ENCODE measurements at places on chromosomes 2 and 18.

DNA sequence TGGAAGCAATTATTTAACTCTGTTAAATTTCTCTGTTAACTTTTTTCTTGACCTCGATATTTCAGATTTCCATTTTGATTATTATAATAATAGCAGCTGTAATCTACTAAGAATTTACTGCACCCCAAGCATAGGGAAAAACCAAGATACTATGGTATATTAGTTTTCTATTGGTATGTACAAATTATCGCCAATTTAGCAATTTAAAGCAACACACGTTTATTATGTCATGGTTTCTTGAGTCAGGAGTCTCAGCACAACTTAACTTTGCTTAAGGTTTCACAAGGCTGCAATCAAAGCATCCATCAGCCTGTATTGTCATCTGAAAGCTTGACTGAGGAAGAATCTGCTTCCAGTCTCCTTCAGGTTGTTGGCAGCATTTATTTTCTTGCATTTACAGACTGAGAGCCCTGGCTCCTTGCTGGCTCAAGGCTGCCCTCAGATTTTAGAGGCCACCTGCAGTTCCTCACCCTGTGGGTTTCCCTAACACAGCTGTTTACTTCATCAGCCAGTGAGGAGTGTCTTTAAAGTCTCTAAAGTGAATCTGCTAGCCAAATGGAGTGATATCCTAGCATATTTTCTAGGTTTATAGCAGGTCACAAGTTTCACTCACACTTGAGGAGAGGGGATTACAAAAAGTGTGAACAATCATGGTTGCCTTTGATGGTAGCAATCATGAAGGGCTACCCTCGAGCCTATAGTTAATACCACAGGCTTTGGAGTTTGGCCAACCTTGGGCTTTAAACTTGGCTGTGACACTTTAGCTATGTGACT, 4.4 kb upstream of the VPS54 start:
- no peak for DNase-seq

GRCh38 chr2:217864963-217865772, 137.6 kb downstream of the TNS1 start:
- DNase-seq: no peak

DNA sequence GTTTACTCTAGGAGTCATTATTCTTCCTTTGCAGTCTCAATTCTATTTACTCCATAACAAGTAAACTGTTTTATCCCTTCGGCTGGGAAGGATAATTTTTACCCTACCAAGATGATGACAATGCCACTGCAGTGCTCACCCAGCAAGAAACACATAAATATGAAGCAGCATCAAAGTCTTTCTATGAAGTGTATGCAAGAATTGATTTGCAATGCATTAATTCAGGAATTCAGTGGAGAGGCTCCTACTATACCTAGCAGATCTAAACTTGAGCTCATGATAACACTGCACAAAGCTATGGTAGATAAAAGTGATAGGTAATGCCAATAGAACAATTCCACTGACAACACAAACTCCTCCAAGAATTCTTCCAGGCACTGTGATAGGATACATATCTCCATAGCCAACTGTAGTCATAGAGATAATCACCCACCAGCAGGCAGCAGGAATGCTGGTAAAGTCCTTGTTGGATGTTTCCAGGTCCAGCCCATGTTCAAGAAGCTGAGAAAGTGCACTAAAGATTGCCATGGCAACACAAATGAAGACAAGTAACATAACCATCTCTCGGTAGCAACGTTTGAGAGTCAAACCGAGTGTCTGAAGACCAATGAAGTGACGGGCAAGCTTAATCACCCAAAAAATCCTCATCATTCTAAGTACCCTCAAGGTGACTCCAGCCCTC, 49.9 kb downstream of the KCNG3 start:
- DNase-seq: no peak

GRCh38 chr2:7028846-7029245, 111.6 kb downstream of the RNF144A start:
- no peak for DNase-seq

GRCh38 chr2:17416884-17417391, 101.3 kb downstream of the RAD51AP2 start:
- no peak for DNase-seq

- no peak for DNase-seq
These were observed 255.0 kb upstream of the EPAS1 start for GRCh38 chr2:46042207-46042637.

DNA sequence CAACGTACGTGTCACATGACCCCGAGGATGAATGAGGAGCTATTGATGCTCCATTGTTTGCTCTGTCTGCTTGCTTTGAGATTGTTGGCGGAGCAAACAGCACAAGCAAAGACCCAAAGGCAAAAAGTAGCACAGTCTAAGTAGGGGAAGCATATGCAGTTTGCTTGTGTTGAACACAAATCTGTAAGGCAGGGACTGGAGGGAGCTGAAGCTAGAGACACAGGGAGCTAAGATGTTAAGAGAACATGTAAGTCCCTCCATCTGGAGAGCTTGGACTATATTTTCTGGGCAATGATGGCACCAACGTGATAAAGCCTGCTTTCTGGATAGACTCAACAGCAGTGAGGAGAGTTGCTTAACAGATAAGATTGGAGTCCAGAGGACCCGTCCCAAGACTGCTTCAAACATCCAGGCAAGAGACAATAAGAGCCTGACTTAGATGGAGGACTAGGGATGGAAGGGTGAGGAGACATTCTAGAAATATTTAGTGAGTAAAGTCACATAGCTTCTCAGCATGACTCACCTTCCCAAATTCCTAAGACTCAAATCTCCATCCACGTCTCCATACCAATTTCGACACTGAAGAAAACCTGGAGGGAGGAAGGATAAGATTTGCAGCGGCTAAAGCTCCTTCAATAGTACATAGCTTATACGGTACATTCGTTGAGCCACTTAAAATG, 88.1 kb upstream of the KLF7 start:
- DNase-seq: no peak

DNA sequence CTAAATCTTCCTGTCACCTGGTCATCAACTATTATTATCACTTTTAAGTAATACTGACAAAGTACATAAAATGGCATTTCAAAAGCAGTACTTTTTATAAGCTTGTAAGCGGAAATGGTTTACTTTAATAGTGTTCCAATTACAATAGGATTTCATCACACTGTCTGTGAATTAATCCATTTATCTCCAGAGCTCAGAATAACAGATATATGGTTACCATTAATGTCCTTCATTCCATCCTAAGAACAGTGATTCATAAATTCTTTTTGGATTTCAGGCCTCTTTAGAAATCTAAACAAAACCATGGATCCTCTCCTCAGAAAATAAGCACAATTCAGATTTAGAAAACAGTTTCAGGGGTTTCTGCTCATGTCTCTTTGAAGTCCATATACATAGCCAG, 68.4 kb downstream of the PID1 start:
- no peak for DNase-seq

DNA sequence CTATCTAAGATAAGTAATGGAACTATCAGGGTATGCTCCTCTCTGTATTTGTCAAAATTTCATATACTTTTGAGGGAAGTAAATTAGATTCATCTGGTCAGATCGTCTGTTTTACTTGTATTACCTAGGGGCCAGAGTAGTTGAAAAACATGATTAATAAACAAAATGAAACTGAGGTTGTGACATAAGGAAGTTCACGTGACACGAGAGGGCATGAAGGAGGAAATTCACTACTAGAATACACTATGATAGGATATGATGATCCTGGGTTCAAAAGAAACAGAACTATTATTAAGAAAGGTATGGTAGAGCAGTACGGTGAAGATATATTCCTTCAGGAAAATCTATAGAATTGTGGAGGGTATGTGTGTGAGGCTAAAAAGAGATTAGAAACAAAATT, 58.4 kb upstream of the SPAG16 start:
- no peak for DNase-seq

DNA sequence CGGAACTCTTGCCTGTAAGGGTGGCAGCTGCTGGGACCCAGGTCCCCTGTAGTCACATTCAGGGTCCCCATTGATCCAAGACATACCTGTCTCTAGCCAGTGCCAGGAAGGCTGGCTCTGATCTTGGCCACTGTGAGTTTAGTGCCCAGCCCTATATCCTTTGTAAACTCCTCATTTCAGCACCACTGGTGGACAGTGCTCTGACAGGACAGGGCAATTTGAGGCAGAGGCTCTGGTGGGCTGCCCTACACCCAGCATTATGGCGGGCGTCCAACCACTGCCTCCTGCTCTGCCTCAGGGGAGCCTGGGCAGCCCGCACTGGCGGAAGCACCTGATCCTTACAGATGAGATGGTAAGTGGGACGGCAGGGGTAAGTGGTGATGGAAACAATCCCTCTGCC, 55.2 kb upstream of the MGAT4A start:
- no peak for DNase-seq

- no peak for DNase-seq
These were observed 18.8 kb downstream of the ZNF385B start for GRCh38 chr2:179842498-179843153.

DNA sequence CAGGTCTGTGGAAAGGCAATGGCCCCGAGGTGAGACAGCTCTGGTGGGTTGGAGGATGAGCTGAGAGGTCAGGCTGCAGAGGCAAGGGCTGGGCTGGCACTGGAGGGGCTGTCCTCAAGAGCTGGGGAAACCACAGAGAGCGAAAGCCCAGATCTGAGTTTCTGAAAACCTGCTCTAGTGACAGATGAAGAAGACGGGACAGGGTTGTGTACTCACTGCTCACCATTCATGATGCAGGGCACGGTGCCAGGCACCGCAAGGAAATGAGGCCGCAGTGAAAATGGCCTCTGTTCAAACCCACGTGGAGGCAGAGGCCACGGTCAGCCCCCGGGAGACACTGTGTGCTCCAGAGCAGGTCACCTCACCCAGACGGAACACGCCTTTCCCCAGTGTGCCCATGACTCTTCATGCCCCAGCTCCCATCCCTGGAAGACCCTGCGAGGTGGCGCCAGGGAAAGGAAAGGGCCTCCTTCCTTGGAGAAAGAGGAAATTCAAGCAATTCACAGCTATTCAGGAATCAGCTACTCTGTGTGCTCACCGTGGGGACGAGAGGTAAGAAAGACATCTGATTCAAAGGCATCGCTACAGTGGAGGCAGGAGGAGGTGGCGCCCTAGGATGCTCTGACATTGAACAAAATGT, 24.3 kb upstream of the ID2 start:
- no peak for DNase-seq

GRCh38 chr2:29013057-29013780, 32.1 kb downstream of the TOGARAM2 start:
- DNase-seq: no peak

DNA sequence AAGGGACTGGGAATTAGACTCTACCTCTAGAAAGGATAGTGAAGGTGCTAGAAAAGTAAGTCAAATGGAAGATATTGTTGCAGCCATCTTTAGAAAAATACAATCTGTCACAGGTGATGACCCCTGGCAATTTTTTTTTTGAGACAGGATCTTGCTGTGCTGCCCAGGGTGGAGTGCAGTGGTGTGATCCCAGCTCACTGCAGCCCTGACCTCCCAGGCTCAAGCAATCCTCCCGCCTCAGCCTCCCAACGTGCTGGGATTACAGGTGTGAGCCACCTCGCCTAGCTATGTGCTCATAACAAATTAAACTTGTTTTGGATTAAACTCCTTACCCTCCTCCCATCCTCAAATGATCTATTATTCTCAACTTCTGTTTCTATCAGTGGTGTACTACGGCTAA, 3.8 kb upstream of the GIGYF2 start:
- DNase-seq: no peak

DNA sequence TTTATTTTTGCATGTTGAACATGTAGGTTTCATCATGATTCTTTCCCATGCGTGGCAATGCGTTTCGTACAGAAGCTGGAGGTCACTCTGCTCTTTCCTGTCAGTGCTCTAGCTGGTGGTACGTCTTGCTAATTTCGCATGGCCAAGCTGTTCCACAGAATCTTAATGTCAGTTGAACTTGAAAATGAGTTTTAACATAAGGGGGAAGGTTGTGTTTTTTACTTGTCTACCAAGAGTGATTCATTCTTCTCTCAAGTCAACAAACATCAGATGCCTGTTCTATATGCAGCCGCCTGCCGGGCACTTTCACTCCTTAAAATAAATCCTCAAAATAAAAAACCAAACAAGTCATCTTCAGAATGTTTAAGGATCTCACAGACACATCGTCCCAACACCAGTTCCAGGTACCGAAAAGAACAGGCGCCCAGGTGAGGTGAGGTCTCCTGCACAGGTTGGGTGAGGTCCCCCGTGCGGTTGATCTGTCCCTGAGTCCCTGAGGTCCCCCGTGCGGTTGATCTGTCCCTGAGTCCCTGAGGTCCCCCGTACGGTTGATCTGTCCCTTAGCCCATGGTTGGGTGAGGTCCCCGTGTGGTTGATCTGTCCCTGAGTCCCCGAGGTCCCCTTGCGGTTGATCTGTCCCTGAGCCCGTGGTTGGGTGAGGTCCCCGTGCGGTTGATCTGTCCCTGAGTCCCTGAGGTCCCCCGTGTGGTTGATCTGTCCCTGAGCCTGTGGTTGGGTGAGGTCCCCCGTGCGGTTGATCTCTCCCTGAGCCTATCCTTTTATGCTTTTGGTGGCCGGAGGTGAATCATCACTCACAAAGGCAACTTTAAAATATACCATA, 57.0 kb upstream of the KCNG2 start:
- no peak for DNase-seq

DNA sequence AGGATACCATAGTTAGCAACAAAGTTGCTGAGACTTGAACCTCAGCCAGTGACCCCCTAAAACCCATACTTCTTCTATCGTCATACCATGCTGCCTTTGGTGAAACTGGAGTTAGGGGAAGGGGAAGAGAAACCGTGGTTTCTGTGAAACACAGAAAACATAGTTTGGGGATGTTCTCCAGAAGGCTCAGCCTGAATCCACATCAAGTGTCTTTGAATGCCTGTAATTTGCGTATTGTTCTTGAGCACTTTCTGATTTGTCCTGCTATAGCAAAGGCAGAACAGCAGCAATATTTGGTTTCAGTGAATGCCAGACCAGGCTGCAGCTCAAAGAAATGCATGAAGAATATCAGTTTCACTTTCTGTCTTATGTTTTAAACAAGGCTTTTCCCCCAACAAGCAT, 258.7 kb downstream of the TTC32 start:
- no peak for DNase-seq

DNA sequence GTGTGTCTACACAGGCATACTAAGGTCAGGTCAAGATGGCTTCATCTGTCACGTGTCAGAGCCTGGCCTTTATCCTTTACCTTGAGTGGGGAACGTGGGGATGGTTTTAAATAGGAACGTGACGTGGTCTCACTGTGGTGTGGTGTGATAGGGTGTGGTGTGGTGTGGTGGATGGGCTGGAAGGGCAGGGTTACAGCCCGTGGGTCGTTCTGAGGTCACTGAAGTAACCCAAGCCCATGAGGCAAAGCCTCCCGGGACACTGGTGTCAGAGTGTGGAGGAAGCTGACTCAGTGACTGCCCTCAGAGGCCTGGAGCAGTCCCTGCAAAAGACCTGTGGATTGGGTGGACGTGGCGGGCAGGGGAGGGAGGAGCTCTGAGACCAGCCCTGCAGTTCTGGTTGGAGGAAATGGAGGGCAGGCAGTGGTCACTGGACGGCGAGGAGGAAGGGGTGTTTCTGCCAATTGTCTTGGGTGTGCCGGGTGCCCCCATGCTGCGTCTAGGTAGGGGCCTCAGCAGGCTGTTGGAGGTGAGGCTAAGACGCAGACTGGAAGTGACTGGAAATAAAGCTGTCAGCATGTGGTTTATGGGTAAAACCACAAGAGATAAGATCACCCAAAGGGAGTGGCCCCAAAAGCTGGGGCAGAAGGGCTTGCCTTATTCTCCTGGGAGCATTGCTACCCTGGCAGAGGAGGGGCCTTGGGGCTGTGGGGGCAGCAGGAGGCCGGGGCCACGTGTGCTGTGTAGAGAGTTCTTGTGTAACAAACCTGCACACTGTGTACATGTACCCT, 84.8 kb downstream of the SH3RF3 start:
- DNase-seq: peak; percentile 54

Measured in stimulated activated CD8-positive, alpha-beta memory T cell treated with anti-CD3 and anti-CD28 coated beads, Interleukin-7, amount 100 ng/mL, for 4 hours (primary cell).